ENCODE measurements at places on chromosomes 4 and X. TPM values are rescaled to one million over a fixed set of nuclear protein-coding genes. Genes with fewer than 3 reads are reported as not detected.

DNA sequence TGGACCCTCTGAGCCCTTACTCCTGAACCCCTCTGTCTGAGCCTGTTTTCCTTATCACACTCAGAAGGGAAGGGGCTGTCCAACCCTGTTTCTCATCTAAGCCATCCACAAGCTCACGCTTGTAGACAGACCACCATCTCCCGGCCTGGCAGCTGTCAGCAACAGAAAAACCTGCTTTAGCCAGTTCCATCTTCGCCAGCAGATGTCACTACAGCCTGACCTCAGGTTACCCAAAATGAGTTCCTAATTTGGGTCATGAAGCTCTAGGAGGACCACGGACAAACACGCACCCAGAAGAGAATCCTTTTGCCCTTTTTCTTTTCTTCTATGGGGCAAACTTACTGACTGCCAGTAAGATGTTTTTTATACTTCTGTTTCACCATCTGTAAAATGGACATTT, 445.4 kb downstream of the BCOR start:
- no peaks in the 10 kb centered on the region for H3K4me1 ChIP-seq
- no peak overlapping the region for H3K4me3 ChIP-seq
- peaks cover 42% of the 10 kb centered on the region for H3K27me3 ChIP-seq
- H3K36me3 ChIP-seq: no peaks in the 10 kb centered on the region
- peak; percentile 14 for DNase-seq

DNA sequence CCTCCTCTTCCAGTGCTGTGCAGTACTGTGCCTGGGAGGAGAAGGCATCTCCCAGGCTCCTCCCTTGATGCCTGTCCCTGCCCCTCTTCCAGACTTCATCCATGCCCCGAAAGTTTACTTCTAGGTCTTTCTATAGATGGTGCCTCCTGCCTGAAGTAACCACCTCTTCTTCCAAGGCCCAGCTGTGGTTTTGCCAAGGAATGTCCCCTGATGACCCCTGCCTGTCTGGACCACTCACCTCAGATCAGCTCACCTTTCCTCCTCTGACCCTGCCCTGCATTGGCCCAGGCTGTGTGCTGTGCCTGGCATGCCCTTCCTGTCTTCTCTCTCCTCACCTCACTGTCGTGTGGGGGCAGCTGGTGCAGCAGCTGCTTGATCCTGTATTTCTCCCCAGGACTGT, 6.8 kb downstream of the PRICKLE3 start:
- no peaks in the 10 kb centered on the region for H3K27me3 ChIP-seq
- H3K4me3 ChIP-seq: no peak overlapping the region
- no peaks in the 10 kb centered on the region for H3K4me1 ChIP-seq
- peaks cover 25% of the 10 kb centered on the region for H3K36me3 ChIP-seq
- no peak overlapping the region for H3K27ac ChIP-seq
- no peak for DNase-seq

DNA sequence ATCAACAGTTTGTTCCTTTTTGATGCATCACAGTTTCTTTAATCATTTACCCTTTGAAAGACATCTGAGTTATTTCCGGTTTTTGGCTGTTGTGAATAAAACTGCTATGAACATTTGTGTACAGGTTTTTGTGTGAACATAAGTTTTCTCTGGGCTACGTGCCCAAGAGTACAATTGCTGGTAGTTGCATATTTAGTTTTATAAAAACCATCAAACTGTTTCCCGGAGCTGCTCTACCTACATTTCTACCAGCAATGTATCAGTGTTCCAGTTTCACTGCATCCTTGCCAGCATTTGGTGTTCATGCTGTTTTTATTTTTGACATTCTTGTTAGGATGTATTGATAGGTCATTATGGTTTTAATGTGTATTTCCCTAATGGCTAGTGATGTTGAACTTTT, 17.3 kb downstream of the KDM6A start:
- DNase-seq: no peak
- H3K4me1 ChIP-seq: no peaks in the 10 kb centered on the region
- no peak overlapping the region for H3K4me3 ChIP-seq
- H3K27ac ChIP-seq: no peak overlapping the region

GRCh38 chr4:76199664-76200211, 13.9 kb downstream of the SCARB2 start:
- H3K4me1 ChIP-seq: peaks cover 36% of the 10 kb centered on the region
- H3K36me3 ChIP-seq: peaks cover 4% of the 10 kb centered on the region
- no peak overlapping the region for H3K4me3 ChIP-seq
- no peaks in the 10 kb centered on the region for H3K27me3 ChIP-seq

DNA sequence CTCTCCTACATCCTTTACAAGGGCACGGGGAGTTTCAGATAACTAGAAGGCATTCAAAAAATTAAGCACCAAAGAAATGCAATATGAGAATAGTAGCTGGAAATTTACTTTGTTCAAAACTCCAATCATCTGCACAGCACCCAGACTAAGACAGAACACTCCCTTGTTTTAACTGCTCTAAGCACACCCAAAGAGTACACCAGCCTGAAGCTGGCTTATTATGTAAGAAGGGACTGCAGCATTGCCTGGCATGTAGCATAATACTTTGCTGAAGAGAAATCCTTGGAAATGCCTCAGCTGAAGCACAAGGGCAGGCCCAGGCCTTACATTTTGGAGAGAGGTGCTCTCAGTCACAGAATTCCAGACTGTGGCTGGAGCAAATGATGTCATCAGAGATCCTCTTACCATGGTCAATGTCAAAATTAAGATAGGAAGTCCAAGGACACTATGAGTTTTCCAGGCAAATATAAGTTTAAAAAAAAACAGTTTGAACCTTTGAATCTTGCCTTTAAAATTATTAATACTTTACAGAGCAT, 14.8 kb downstream of the ARHGEF6 start:
- H3K27ac ChIP-seq: no peak overlapping the region
- peaks cover 3% of the 10 kb centered on the region for H3K4me1 ChIP-seq
- H3K36me3 ChIP-seq: no peaks in the 10 kb centered on the region

- no peaks in the 10 kb centered on the region for H3K36me3 ChIP-seq
- H3K4me3 ChIP-seq: no peak overlapping the region
- H3K27me3 ChIP-seq: no peaks in the 10 kb centered on the region
- peak overlapping the region; percentile 0 for H3K27ac ChIP-seq
- peaks cover 6% of the 10 kb centered on the region for H3K4me1 ChIP-seq
Measured at GRCh38 chr4:53346920-53347852, 18.7 kb downstream of the SCFD2 start.

DNA sequence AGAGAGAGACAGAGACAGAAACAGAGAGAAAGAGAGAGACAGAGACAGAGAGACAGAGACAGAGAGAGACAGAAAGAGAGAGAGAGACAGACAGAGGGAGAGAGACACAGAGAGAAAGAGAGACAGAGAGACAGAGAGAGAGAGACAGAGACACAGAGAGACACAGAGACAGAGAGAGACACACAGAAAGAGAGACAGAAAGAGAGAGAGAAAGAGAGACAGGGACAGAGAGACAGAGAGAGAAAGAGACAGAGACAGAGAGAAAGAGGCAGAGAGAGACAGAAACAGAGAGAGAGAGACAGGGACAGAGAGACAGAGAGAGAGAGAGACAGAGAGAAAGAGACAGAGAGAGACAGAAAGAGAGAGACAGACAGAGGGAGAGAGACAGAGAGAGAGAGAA, 52.9 kb downstream of the CRLF2 start:
- DNase-seq: no peak
- H3K27ac ChIP-seq: no peak overlapping the region
- H3K27me3 ChIP-seq: no peaks in the 10 kb centered on the region
- H3K36me3 ChIP-seq: no peaks in the 10 kb centered on the region
- H3K4me1 ChIP-seq: no peaks in the 10 kb centered on the region

- H3K4me3 ChIP-seq: no peak overlapping the region
- no peaks in the 10 kb centered on the region for H3K36me3 ChIP-seq
Measured at GRCh38 chrX:17654116-17654515, 83.2 kb upstream of the SCML1 start.

GRCh38 chr4:112562254-112562879, 46.4 kb upstream of the NEUROG2 start:
- no peak overlapping the region for H3K4me3 ChIP-seq
- H3K4me1 ChIP-seq: no peaks in the 10 kb centered on the region
- DNase-seq: no peak
- H3K36me3 ChIP-seq: no peaks in the 10 kb centered on the region

DNA sequence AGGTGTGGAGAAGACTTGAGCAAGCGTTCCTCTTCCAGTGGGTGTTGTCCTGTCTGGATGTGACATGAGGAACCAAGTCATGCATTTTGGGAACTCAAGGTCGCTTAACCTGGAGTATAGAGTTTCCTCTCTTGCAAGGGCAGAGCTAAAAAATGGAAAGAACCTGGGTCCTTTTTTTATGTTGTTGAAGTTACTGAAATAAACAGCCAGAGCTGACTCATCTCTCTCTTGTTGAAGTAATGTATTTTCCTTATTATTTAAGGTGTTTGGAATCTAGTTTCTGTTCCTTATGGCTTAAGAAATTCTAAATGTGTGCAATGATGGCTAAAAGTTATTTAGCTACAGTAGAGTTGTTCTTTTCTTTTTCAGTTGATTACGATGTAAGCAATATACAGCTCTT, 314.5 kb downstream of the CAMK2D start:
- H3K4me3 ChIP-seq: no peak overlapping the region
- peaks cover 8% of the 10 kb centered on the region for H3K4me1 ChIP-seq
- no peak overlapping the region for H3K27ac ChIP-seq
- no peaks in the 10 kb centered on the region for H3K36me3 ChIP-seq

DNA sequence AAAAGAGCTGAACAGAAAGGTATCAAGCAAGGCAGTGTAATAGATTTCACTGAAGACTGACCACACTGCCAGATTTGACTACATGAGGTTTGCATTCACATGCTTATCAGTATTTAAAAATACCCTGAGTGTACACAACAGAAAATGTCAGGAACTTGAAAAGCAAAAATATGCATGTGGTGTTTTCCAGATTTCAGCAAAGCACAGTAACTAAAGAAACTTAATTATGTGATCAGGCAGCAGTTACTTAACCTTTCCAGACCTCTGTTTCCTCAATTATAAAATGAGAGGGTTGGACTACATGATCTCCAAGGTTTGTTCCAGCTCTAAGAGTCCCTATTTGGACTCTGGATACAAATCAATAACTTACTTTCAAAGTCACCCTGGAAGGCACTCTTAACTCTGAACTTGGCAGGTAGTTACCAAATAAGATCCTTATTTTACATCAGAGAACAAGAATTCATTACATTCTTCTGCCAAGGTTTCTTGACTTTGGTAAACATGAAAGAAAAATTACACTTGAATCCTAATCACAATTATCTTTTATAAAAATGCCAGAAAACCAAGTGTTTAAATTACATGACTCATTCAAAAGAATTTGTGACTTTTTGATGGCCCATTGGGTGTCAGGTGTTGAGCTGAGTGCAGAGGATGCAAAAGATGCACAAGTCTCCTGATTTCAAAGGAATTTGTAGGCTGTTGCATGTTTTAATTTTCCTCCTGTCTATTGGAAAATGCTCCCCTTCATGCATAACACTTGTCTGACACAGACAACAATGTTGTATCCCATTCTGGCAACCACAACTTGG, 241.6 kb downstream of the MGST2 start:
- peaks cover 6% of the 10 kb centered on the region for H3K4me1 ChIP-seq
- no peaks in the 10 kb centered on the region for H3K36me3 ChIP-seq
- H3K27me3 ChIP-seq: no peaks in the 10 kb centered on the region
- DNase-seq: peak; percentile 42
- no peak overlapping the region for H3K27ac ChIP-seq

DNA sequence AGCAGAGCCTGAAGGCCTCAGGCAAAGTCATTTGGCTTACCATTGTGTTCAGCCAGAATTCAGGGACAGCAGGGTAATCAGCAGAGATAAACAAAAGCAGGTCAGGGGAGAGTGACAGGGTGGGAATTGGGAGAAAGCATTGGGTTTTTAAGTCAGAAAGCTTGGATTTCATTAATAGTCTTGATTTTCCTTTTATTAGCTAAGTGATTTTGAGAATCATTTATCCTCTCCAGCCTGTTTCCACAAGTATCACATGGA, 410.1 kb downstream of the HNRNPD start:
- no peaks in the 10 kb centered on the region for H3K4me1 ChIP-seq
- no peaks in the 10 kb centered on the region for H3K27me3 ChIP-seq
- DNase-seq: no peak
- H3K4me3 ChIP-seq: no peak overlapping the region

RASL11B gene
- total RNA-seq: 0.28 TPM

RBM46 gene
- not detected for total RNA-seq

CTSO gene
- 2.9 TPM for total RNA-seq

Data from IMR-90 (cell line).